Activated T-cell treated with anti-CD3 and anti-CD28 coated beads, Interleukin-2, amount 50 U/mL, for 72 hours (primary cell): ENCODE measurements at places on chromosomes 7 and 10.

GRCh38 chr10:77949167-77949566 is 22.6 kb upstream of the DLG5 start:
- no peak for DNase-seq

DNA sequence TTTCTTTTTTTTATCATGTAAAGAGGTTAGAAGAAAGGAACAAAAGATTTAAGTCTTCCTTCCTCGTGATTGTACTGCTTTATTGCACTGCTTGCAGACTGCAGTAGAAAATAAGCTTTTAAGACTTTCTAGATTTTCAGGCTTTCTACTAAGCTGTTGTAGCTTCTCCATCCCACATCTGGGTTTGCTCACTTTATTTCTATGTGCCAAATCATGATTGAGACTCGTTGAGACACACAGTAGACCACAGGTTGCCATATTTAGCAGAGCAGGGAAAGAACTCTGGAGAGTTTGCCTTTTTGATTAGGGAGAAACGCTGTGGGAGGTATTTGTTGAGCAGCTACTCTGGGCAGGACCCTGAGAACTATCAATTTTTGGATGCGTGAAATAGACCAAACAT is 89.2 kb upstream of the BTBD16 start:
- no peak for DNase-seq

- peak; percentile 32 for DNase-seq
Measured at GRCh38 chr10:930625-931325, 730 bp downstream of the LARP4B start.

GRCh38 chr7:48511080-48511479 is 339.8 kb downstream of the ABCA13 start:
- no peak for DNase-seq

DNA sequence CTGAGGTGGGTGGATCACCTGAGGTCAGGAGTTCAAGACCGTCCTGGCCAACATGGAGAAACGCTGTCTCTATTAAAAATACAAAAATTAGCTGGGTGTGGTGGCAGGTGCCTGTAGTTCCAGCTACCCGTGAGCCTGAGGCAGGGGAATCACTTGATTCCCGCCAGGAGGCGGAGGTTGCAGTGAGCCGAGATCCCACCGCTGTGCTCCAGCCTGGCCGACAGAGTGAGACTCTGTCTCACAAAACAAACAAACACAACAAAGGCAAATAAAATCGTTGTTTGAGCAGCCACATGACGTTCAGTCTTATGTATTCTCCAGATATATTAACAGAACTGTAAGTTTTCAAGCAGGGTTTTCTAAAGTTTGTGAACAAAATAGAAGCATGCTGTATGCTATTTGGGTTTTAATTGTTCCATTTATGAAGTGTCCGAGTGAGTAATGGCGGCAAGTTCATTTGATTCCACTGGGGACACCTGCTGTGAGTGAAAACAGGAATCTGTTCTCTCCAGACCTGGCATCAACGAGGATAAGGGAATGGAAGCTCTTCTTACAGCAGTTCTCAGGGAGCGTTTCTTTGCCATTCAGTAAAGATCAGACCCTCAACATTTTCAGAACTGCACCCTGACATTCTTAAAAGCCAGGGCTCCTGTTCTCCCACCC is 122.5 kb upstream of the PITRM1 start:
- DNase-seq: no peak

GRCh38 chr7:112421666-112422486 is 28.4 kb upstream of the IFRD1 start:
- DNase-seq: no peak

DNA sequence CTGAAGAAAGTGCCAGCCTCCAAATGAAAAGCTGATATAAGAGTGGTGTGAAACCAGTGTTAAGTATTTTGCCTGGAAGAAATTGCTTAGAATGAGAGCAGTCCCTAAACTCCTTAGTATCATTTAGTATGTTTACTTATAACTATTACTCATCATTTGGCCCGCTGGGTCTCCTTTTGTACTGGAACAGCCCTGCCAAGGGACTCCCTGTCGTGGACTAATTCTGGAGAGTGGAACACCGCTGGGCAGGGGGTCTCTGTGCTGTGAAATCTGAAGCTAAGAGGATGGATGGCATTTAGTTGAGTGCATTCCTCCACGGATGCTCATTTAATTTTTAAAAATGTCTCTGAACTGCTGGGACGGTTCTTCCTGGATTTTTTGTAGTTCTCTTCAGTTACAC is 889.9 kb upstream of the C7orf33 start:
- no peak for DNase-seq

DNA sequence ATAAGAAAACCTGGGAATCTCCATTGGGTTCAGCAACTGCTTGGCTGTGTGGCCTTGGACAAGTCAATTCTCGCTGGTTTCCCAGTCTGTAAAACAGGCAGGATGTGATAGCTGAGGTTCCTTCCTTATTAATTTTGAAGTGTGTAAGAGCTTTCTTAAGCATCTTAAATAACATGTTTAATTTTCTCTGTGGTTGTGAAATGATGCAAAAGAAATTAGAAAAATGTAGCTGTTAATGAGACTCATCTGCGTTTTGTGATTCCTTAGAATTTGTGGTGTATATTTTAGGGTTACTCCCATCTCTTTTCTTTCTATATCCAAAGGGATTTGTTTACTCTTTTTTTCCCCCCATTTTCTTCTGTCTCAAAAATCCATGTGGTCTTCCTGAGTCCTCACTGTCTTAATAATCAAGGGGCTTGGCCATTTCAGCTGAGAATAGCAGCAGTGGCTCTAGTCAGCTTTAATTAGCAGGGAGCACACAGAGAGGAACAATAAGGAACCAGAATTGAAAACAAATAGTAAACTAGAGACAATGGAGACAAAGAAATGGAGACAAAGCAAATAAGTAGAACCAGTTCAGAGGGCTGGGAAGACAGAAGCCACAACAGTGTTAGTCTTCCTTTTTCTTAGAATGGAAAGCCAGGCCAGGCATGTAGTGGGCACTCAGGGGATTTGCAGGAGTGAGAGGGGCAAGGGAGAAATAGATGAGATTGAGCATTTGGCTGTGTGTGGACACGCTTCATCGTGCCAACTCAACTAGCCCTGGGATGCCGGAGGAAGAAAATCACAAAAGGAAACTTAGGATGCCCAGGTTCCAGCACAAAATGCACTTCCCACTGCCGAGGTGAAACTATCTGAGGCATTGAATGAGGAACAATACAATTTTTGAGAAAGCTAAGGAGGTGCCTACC is 93.9 kb downstream of the CHN2 start:
- DNase-seq: no peak

GRCh38 chr7:276230-276835 is 13.6 kb upstream of the FOXL3 start:
- no peak for DNase-seq

DNA sequence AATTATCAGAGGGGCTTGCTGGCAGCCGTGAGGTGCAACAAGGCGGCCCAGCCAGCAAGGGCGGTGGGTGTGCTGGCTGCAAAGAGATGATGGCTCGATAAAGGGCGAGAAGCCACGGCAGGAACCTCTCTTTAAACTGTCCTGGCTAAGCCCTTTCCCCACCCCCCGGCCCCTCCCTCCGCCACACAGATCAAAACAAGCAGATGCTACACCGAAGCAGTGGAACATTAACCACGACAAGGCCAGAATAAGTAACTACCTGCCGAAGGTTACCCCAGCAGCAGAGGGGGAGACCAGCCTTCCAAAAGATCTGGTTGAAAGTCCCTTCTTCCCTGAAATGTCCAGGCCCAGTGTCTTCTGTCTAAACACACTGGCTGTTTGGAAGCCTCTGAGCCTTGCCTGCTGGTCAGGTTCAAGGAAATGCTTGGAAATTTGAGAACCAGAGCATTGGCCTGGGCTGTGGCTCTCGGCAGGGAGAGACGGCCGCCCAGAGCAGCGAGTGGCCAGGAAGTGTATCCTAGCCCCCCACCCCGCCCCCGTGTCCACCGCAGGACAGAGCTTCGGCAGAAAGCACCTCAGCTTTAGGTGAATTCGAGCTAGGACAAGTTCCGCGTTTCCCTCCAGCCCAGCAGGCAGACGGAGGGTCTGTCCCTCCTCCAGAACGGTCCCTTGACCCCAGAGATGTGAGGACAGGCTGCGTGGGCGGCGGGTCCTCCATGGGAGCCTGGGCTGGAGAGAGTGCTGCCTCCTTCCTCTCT is 2.1 kb downstream of the FAM20C start:
- DNase-seq: no peak

- no peak for DNase-seq
Measured at GRCh38 chr10:36091007-36091406, 448.9 kb upstream of the FZD8 start.

DNA sequence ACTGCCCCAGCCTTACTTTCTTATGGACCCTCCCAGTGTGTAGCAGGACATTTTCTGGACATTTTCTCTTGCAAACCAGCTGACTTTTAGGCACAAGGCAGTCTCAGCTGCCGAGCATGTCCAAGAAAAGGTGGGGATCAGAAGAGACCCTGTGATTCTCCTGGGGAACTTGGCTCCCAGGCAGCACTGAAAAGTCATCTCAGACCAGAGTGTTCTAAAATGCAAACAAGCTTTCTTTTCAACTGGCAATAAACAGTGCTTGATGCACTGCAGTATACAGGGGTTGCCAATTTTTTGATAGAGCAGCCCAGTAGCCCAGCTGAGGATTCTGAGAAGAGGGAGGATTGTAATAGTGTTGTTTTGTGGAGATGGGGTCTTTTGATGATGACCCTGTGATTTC is 168.0 kb upstream of the PHYHIPL start:
- DNase-seq: no peak

DNA sequence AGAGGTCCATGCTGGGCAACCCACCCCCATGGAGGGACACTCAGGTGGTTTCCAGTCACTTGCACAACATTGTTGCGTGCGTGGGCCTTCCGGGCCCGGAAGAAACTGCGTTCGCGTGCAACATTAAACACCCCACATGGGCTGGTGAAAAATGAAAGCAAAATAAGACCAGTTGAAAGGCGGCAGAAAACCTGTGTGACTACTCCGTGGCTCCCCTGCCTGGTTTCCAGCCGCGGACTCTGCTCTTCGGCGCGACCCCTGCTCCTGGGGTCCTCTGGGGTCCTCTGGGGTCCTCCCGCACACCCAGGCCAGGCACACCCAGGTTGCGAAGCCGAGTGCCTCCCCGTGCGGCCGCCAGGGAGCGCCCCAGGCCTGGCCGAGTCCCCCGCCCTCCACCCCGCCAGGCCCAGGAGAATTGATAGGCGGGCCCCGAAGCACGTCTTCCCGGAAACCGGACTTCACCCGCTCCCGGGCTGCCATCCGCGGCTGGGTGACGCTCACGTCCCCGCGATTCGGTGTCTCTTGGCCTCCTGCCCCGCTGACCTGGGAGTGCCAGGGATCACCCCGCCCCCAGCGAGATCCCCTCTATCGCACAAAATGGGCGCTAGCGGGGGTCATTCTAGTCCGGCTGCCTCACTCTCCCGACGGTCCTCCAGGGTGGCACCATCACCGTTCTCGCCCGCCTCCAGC is 1.9 kb upstream of the SH2D4B start:
- DNase-seq: peak; percentile 83

DNA sequence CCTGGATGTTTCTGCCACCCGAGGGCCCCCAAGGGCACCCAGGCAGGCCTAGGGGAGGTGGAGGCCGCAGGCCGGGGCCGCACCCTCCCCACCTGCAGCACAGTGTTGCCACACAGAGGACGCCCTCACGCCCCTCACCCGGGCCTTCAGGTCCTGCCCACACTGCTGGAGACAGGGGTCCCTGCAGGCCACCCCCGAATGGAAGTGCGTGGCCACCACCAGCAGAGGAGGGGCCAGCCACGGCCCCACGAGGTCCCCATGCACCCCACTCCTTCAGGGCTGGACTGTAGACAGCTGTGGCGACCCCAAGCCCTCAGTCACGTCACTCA is 35.4 kb downstream of the ADAP1 start:
- no peak for DNase-seq

DNA sequence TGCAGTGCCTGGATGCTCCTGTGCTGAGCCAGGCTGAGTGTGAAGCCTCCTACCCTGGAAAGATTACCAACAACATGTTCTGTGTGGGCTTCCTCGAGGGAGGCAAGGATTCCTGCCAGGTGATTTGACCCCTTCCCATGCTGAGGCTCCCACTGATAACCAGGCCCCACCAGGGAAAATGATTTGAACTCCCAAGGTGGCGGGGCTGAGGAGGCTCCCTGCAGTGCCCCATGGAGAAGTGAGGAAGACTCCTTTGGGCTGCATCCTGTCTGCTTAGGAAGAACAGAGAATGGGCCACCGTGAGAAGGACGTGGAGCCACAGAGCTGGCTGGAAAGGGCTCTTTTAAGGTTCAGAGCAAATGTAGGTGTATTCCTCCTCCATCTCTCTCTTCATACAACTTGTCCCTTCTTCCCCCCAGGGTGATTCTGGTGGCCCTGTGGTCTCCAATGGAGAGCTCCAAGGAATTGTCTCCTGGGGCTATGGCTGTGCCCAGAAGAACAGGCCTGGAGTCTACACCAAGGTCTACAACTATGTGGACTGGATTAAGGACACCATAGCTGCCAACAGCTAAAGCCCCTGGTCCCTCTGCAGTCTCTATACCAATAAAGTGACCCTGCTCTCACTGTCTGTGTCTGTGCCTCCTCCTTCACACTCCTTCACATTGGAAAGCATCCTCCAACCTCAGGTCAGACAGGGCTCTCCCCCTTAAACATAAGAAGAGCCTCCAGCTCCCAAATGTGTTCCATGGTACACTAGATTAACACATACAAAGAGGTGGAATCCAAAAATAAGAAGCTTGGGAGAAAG is 3.4 kb downstream of the PRSS2 start:
- DNase-seq: no peak

DNA sequence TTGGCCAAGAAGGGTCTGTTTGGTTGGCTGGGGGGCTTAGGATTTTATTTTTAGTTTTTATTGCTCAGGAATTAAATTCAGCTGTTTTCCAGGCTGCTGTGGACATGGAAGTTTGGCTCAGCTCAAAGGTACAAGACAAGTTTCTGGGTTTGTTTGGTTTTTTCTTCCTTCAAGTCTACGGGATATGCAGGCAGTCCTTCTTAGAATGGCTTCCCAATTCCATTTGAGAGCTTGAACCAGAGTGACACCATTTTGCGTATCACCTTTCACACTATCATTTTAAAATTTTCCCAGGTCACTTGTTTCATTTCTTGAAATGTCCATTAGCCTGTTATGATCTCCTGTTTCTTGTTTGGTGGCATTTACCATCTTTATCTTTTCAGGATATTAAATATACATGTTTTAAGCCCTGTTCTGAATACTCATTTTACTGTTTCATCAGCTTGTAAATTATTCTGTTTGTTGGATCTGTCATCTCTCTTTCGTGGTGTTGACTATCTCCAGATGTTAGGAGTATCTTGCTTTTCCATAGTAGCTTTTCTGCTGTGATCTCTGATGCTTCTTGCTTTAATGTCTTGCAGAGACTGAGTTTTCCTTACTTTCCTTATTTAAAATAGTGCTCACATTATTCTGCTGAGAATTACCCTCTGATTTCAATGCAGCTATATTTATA is 9.4 kb upstream of the TMEM168 start:
- no peak for DNase-seq

- DNase-seq: no peak
Measured at GRCh38 chr7:116736927-116737715, 65.1 kb downstream of the MET start.

- no peak for DNase-seq
Measured at GRCh38 chr10:11881477-11882417, 58.6 kb downstream of the PROSER2 start.

GRCh38 chr10:110242511-110242910 is 35.1 kb downstream of the MXI1 start:
- DNase-seq: no peak
